ENCODE measurements at places on chromosomes 7 and 10.
A peak's percentile ranks its signal among the peaks of the same experiment; 100 is the strongest.

DNA sequence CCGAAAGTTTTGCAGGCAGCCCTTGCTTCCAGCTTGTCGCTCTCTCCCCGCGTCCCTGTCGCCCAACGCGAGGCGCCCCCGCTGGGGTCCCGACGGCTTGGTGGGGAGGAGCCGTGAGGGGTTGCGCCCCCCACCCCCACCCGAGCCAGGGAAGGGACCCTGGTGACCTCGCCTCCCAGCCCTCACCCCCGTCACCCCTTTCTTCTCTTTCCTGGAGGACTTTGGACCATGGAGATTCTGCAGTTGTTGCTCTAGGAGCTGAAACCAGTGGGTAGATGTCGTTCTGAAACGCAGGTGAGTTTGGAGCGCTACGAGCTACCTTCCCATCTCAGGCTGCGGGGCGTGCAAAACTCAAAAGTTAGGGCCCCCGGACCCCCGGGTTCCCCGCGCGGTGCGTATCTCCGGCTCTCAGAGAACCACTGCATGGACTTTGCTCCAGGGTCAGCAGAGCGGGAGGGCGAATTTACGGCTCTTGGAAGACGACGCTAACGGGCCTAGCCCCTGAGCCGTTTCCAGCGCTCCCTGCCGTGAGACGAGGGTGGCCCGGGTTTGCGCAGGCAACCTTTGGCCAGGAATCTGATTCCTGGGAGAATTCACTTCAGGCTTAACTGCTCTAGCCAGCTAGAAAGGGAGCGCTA lies 684 bp upstream of the ATXN7L1 start:
- DNase-seq: peak; percentile 29

- no peak for DNase-seq
Observed at GRCh38 chr10:52394246-52394645, 80.2 kb downstream of the DKK1 start.

DNA sequence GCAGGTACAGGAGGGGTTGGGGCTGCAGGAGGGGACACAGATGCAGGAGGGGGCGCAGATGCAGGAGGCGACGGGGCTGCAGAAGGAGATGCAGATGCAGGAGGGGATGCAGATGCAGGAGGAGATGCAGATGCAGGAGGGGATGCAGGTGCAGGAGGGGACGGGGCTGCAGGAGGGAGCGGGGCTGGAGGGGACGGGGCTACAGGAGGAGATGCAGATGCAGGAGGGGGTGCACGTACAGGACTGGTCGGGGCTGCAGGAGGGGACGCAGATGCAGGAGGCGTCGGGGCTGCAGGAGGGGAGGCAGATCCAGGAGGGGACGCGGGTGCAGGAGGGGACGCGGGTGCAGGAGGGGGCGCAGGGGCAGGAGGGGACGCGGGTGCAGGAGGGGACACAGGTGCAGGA lies 66.5 kb downstream of the VWA2 start:
- DNase-seq: no peak

GRCh38 chr7:2757361-2757903 lies 69.4 kb downstream of the AMZ1 start:
- DNase-seq: peak; percentile 76

DNA sequence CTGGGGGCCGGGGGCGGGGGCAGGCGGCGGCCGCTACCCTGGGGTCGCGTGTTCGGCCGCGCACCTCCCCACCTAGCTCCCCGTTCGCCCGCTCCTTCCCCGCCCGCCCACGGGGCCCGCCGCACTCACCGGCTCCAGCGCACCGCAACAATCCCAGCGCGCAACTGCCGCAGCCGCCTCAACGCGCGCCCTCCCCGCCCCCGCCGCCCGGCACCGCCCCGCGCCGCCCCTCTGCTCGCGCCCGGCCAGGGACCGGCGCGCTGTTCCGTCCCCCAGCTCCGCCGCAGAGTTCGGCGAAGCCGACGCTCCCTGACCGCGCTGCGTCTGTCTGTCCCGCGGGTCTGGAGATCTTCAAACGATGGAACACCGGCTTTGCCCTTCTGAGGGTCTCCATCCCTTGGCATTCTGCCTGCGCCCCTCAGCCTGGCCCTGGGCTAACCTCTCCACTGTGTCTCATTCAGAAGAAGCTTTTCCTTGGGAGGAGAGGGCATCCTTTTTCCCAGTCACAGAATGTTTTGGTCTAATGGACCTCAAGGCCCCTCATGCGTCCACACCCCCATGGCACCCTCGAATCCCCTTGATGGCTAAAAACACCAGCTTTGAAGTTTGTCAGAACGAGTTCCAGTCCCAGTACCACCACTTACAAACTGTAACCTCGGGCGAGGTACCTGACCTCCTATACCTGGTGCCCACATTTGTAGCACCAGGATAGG lies at the start of gene NT5C2:
NT5C2 (minus strand) TSS at position 166 of the 713 bp plus-strand sequence. CDS start 18,314 bp downstream, outside the sequence.
- peak; percentile 74 for DNase-seq

GRCh38 chr7:78905436-78905835 lies 548.0 kb downstream of the MAGI2 start:
- DNase-seq: no peak

- DNase-seq: peak; percentile 84
Observed at GRCh38 chr7:48168159-48168558, 3.1 kb upstream of the ABCA13 start.
